Caudate nucleus (tissue), 63 donors: ENCODE measurements at places on chromosomes 7 and 10.

DNA sequence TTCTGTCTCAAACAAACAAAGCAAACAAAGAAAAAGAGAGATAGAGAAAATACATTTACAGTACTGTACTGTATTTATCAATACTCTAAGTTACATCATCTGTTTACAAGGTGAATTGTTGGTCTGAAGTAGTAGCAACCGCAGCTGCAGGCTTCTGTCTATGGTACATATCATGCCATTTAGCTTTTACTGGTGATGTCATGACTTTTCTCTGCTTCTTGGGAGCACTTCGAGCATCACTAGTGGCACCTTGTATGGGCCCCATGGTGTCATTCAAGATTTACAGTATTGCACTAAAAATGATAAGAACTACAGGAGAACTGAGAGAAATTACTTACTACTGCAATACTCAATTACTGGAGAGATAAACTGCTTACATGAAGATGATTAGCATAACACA lies 826.9 kb downstream of the CNTNAP2 start:
- DNase-seq, result no peak

GRCh38 chr10:132728741-132729140 lies 57.2 kb downstream of the NKX6-2 start:
- DNase-seq, result no peak

GRCh38 chr10:119370111-119370741 lies 162.9 kb downstream of the GRK5 start:
- no peak for DNase-seq

- DNase-seq, result no peak
Observed at GRCh38 chr10:7945469-7946187, 108.9 kb upstream of the GATA3 start.

DNA sequence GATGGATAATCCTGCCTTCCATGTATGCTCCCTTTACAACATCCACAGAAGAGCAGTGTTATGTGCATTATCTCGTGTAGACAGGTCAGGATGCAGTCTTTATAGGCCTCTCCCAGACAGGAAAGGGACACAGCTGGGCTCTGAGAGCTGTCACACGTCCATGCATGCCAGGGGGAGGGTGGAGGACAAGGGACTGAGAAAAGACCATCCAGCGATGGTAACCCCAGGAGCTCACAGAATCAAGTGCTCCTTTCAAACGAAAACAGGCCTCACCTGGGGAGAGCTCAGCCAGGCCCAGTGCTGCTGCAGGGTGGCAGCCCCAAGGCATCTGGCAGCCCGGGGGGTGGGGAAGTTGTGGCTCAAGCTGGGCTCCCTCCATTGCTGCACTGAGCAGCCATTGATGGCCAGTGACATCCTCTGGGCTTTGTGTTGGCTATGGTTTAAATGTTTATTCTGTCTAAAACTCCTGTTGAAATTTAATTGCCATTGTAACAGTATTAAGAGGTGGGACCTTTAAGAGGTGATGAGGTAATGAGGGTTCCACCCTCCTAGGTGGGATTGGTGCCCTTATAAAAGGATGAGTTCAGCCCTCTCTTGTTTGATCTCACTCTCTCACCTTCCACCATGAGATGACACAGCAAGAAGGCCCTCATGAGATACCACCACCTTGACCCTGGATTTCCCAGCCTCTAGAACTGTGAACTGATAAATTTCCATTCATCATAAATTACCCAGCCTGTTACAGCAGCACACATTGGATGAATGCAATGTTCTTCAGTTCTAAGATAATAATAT lies 15.7 kb downstream of the JCAD start:
- DNase-seq, result no peak

GRCh38 chr10:65618126-65618525 lies 1307.7 kb upstream of the LRRTM3 start:
- no peak for DNase-seq

GRCh38 chr10:2981361-2981801 lies 86.0 kb upstream of the PFKP start:
- no peak for DNase-seq

GRCh38 chr7:158445421-158446175 lies 142.0 kb downstream of the PTPRN2 start:
- no peak for DNase-seq

- DNase-seq, result no peak
Observed at GRCh38 chr10:55822096-55822495, 539.0 kb downstream of the ZWINT start.

DNA sequence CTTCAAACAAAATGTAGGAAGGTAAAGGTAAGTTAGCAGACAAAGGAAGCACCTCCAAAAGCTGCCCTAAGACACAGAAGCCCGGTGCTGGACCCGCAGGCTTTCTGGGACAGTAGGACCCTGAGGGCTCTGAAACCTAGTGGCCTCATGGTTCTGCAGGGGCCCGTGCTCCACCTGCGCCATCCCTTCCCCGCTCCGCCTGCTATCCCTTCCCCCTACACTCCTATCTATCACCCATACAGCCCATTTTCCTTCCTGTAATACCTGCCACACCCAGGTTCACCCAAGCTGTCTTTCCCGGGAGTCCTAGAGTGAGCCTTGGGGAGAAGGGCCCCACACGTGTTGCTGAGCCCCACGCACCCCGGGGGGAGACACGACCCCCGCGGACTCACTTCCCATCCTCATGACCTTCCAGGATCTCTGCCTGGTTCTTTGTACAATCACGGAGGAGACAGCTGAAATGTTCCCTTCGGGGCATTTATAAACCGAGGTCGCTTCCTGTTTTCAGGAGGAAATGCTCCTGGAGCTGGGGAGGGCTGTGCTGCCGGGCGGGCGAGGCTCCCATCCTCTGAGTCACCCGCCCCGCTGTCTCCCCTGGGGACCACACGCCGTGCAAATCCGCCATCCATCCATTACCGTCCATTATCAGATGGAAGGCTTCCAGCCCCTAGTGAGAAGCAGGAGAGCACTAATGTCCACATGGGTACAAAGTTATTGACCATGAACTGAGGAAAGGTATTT lies 251.7 kb upstream of the PITRM1 start:
- DNase-seq, result no peak

GRCh38 chr7:93836116-93836515 lies 54.4 kb downstream of the TFPI2 start:
- no peak for DNase-seq

GRCh38 chr7:110544194-110544593 lies 546.7 kb upstream of the LRRN3 start:
- no peak for DNase-seq

- DNase-seq, result no peak
Observed at GRCh38 chr7:73703757-73704639, 15.5 kb downstream of the STX1A start.

DNA sequence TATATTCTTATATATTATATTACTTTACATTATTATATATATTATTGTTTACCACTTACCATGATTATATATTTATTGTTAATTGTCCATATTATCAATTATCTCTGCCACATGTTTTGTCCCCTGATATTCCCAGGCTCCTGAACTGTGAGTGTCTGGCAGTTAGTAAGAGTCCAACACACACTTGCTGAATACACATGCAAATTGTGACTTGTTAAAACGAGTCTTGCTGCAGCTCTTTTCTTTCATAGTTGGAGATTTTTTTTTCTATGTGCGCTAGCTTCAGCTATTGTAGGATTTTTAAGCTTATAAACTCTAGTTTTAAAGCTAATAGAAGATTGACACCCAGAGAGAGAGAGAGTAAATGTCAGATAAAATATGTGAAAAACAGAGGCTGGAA lies 207.8 kb upstream of the FAM3C start:
- DNase-seq, result no peak

- DNase-seq, result no peak
Observed at GRCh38 chr10:25455980-25456567, 281.3 kb downstream of the GPR158 start.

GRCh38 chr10:110827875-110828274 lies 43.9 kb upstream of the PDCD4 start:
- DNase-seq, result no peak

DNA sequence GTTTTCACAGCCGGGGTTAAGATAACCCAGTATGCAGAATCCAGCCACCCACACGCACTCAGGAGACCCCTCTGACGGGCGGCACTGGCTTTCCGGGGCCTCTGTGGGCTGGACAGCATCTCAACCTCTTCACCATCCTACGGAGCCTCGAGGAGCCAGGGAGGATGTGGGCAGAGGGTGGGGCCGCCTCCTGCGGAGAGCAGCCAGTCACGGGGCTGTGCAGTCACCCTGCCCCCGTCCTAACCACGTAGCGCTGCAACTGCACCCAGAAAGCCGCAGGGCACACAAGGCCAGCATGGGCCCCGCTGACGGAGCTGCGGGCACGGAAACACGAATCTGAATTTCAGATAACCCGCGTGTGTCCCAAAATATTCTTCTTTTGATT lies 270.3 kb downstream of the ELFN1 start:
- DNase-seq, result peak; percentile 9

GRCh38 chr7:92716825-92717580 lies 119.4 kb downstream of the CDK6 start:
- no peak for DNase-seq
